ENCODE measurements at places on chromosomes 2 and 18. TPM values are rescaled to one million over a fixed set of nuclear protein-coding genes. Genes with fewer than 3 reads are reported as not detected.

Gene NEB
- total RNA-seq, result 0.41 TPM

Gene CCDC102B
- 12.2 TPM for total RNA-seq

Gene DHRS9
- 0.82 TPM for total RNA-seq

Gene CACNB4
- 42.4 TPM for total RNA-seq

Gene LYPD6
- total RNA-seq, result 9.4 TPM
